Stimulated activated CD4-positive, alpha-beta T cell treated with anti-CD3 and anti-CD28 coated beads, Interleukin-1b, Interleukin-23, amount 100 ng/mL, for 24 hours (primary cell): ENCODE measurements at places on chromosomes 3 and 15.
A peak's percentile ranks its signal among the peaks of the same experiment; 100 is the strongest.

DNA sequence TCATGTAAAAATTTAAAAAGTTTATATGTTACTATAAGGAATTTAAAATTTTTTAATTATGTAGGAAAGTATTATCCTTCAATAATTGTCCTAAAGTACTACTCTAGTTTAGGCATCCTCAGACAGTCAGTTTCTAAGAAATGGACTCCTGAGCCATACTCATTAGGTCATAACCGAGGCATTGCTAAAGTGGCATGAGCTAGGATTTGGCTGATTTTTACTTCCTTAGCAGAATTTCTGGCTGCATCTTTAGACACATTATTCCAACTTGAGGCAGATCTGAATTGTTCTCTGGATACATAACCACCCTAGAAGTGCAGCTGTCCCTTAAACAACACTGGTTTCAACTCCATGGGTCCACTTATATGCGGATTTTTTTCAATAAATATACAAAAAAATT lies 38.3 kb downstream of the IFT57 start:
- no peak for DNase-seq

DNA sequence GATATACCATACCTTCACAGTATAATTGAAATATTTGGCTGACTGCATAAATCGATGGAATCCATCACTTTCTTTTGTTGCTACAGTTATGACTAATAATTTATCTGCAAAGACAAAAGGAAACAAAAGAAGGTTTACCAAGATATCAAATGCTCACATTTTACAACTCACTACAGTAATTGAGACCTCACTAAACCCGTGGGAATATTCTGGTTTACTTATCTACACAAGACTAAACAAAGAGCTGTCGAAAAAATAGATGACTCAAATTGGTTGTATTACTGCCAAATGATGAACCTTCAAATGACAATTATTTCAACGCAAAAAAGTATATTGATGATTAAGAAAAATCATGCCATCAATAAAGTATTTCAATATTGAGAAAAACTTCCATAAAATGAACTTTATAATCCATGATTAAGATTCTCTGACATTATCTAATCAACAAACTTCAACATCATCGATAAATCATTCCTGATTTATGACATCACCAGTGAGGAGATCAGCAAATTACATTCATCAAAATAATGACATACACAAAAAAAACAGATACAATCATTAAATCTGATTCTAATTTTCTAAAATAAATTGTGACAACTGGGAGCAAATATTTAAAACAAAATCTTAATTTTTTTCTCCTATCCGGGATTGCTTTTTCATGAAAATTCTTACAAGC lies 36.7 kb downstream of the PLOD2 start:
- DNase-seq: no peak

DNA sequence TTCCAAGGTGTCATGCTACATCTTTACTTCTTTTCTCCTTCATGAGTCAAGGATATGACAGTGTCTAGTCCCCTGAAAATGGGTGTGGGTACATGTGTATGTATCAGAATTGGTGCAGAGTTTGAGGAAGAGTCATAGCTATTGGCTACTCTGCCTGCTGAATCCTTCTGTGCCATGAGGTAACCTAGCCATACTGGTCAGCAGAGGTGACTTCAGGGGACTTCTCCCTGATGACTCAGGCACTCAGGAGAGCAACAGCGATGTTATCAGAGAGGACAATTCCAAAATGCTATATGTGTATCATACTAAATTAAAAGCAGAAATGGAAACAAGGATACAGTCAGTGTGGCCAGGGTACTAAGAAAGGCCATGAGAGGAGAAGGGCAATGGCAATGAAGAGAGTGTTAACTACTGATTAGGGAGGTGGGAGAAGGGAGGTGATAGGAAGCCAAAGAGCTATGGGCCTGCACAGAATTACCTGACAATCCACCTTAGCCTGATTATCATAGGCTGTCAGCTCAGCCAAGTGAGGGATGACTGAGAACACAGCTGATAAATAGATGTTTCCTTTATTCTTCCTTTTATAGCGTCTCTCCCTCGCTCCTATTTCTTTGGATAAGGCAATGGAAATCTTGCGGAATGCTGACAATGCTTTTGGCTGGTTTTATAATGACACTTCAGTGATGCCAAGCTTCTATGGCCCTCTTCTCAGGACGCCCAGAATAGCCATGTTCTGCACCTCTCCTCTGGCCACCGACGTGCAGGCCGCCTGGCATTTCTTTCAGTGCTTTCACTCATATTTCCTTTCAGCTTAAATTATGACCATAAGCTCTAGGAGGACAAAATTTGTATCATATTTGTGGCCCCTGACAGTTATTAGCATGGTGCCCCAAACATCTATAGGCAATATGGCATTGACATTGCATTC lies 90.6 kb downstream of the FGF12 start:
- DNase-seq: no peak

GRCh38 chr3:8359133-8359532 lies 142.5 kb upstream of the LMCD1 start:
- DNase-seq: no peak

DNA sequence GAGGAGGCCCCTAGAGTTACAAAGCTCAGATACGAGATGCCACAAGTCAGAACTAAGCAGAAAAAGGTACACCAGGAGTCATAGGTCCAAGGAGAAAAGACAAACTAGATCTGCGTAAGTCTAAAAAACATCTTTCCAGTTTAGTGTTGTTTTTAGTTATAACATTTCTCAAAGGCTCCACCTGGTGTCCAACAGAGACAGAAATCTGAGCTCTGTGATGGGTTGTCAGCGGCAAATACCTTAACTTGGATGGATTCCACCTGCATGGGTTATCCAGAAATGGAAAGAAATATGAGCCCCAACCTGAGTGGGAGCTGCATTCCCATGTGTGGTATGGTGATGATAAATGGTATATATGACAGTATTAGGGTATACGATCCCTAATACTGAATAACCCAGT lies 238.6 kb upstream of the CHRM5 start:
- no peak for DNase-seq

DNA sequence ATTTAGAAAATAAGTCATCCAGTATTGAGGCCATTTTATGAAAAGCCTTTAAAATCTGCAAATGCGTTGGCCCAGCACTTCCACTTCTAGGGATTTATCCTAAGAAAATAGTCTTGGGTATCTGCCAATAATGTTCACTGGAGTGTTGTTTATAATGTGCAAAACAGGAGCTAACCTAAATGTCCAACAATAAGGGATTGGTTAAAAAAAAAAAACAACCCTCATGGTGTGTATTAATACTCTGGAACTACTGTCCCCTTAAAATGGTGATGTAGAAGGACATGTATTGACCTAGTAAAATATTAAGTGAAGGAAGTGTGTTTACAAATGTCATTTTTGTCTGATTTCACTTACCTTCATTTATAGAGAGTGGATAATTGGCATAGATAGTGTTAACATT lies 58.0 kb downstream of the IGF1R start:
- no peak for DNase-seq

GRCh38 chr3:48644898-48645760 lies 9.9 kb upstream of the SLC26A6 start:
- no peak for DNase-seq

DNA sequence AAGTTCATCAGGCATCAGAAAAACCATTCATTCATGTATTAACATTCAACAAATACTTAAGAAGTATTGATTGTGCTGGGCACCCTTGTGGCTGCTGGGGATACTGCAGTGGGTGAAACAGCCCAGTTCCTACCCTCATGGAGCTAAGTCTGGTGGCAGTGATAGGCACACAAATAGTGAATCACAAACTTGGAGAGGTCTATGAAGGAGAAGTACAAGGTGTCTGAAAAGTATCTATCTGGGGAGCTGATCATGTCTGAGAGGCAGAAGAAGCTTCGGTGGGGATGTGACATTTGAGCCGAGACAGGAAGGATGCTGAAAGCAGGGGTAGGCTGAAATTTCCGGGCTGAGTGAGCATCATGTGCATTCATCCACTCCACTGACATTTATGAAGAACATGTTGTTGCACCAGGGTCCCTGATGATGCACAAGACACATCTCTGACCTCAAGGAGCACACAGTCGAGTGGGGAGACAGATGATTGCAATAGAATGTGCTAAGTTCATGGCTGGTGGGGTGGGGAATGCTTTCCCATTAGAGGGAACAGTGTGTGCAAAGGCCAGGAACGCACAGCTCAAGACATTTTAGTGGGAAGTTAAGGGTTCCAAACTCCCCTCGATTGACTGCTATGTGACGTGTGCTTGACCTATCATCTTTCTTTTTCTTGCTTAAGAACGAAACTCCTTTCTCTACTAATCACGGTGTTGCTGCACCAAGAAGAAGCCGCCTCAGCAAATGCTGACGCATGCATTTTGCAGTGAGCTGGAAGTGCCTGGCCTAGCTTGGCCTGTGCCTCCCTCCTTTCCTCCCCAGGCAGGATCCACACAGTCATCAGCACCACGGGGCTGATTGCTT lies 309.1 kb upstream of the ICE2 start:
- no peak for DNase-seq

DNA sequence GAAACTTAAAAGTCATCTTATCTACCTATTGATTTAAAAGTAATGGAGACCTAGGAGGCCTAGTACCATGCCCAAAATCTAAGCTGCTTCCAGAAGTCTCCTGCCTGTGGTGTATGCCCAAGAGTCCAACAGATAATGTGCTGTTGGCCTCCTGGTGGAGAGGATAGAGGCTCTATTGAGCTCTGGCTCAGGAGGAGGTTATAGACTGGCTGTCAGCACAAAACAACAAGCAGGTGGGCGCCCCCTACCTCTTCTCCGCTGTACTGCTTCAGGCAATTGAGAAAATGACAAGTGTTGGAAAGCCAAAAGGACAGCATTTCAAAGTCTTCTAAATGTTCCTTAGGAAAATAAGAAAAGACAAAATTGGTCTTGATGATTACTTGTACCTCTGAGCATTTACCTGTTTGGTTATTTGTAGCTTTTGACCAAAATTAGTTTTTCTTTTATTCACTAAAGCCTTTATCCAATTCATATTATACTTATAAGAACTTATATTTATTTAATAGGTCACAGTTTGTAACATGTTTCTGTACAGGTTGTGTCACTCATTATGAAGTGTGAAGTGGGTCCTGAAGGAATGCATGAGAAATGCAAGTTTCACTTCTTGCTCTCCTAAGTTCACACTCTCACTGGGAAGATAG lies 17.2 kb upstream of the GNB5 start:
- peak; percentile 66 for DNase-seq

- DNase-seq: no peak
Measured at GRCh38 chr3:38459499-38460048, 5.9 kb downstream of the ACVR2B start.

DNA sequence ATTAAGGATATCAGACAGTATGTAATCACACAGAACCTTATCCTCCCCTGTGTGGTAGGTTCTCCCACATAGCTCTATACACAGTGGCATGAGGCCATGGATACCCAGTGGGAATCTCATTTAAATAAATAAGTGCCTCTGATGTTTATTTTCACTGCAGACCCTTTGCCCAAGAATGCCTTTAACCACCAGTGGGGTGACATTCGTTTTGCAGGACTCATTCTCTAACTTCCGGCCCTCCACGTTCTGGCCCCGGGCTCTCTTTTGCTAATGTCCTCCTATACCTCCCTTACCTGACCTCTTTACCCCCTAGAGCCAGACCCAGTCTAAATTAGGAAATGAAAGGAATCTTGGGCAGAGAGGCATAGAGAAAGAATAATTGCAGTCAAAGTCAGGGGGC lies 8.3 kb downstream of the CCDC80 start:
- no peak for DNase-seq

DNA sequence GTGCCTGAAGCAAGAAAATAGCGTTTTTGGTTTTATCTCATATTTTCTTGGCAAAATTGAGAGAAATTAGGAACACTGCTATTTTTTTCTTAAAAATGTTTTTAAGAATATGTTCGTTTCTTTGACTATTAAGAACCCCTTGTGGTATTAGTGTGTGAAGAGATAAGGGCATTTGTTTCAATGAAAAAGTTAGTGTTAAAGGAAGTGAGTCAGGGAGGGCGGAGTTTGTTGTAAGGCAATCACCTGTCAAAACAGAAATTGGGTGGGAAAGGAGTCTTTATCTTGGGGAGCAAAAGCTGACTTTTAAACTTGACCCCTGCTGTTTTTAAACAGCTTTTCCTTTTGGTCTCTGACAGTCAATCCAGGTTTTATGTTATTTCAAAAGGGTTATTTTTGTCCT lies 4.2 kb downstream of the RAP2B start:
- no peak for DNase-seq

- DNase-seq: no peak
Measured at GRCh38 chr15:80507131-80507530, 102.9 kb downstream of the ARNT2 start.

- DNase-seq: no peak
Measured at GRCh38 chr15:31801152-31801551, 229.2 kb upstream of the CHRNA7 start.

- no peak for DNase-seq
Measured at GRCh38 chr3:69500604-69501003, 114.7 kb upstream of the FRMD4B start.

- no peak for DNase-seq
Measured at GRCh38 chr3:160090653-160091052, 102.0 kb downstream of the IL12A start.

DNA sequence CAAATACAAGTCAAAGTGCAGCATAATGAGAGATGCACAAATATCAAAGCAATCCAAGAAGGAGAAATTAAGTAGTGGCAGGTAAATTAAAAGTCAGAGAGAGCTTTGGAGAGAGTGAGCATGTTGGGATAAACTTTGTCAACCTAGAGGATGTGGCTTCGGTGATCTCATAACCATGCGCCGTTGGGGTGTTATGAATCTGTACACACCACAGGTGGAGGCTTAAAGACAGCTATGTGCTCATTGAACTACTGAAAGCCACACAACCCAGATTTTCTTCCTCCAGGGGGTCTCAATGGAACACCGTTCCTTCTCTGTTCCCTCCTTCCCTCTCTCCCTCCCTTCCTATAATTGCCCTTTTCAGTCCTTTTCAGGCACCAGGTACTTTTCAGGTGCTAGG lies 52.0 kb downstream of the SUCNR1 start:
- no peak for DNase-seq

DNA sequence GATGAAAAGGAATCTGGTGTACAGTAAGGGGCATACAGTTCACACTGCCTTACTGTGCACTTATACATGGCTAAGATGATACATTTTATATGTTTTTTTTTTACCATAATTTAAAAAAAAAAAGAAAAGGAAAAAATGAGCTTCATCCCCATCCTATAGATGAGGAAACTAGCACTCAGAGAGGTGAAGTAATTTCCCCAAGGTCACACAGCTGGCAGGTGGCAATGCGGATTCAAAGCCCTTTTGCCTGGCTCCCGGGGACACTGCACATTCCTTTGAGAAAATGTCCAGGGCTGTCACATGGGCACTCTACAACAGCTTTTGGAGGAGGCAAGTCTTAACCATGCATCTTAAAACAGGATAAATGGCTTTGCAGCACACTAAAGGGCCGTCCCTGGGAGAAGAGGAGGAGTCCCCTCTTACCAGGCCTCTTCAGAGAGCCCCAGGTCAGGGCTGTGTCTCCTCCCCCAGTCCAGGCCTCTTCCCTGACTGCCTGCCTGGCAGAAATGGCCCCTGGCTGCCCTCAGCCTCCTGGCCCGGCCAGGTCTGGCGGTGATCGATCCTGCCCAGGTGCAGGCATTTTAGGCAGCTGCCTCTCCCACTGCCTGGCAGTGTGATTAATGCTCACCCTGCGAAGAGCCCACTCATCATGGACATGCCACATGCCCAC lies 95.1 kb upstream of the LINGO1 start:
- DNase-seq: no peak

GRCh38 chr3:101037613-101038012 lies 44.4 kb upstream of the ABI3BP start:
- DNase-seq: no peak
